ENCODE measurements at places on chromosomes 3 and 15.

GRCh38 chr3:128987302-128988100, 6.4 kb downstream of the CFAP92 start:
- no peak for DNase-seq

DNA sequence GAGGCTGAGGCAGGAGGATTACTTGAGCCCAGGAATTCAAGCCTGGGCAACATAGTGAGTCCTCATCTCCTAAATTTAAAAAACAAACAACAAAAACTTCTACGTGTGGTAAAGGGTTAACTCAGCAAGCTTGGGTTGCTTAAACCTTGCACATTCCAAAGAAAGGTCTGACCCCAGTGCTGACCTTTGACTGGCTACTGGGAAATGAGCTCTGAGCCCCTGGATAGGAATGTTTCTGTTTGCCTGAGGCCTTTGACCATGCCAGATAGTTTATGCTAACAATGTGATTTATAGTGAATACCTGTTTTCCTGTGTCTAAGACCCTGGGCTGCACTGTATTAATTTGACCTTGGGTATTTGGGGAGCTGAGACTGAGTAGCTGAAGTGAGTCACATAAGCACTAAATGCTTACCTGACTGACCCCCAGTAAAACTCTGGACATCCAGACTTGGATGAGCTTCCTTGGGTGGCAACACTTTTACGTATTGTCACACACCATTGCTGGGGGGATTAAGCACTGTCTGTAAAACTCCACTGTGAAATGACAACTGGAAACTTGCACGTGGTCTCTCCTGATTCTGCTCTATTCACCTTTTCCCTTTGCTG, 20.7 kb downstream of the TCAIM start:
- DNase-seq = no peak

DNA sequence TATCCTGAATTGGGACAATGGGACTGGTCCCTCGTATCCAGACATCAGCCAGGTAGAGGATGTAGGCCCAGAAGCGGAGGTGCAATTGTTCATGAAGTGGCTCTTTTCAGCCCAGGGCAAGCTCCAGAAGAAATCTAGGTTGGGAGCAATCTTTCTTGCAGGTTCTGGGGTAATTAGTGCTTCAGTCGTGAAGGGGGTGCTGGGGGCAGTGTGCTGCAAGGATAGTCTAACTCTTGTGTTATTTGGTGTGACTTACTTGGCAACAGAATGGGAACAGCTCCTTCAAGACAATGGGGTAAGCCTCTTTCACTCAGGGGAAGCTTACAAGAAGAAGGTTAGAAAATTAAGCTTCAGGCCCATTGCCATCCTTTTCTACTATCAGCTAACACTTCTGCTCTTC, 273.0 kb downstream of the DIPK2A start:
- DNase-seq = no peak

GRCh38 chr3:169509780-169510692, 153.5 kb downstream of the MECOM start:
- no peak for DNase-seq

DNA sequence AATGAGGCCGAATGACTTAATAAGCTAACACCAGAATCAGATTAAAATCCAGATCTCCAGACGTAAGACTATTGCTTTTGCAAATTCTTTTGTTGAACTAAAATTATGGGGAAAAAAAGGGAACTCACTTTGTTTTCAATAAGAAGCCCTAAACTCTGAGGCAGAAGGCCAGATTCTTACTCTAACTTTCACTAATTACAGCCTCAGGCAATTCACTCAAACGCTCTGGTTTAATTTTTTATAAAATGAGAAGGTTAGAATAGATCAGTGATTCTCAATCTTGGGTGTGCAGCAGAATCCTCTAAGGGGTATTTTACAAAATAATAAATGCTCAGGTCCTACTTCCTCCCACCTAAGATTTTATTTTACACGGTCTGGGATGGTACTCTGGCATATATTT, 38.1 kb downstream of the C3orf70 start:
- peak; percentile 53 for DNase-seq

GRCh38 chr3:101976473-101976872, 127.2 kb downstream of the NFKBIZ start:
- no peak for DNase-seq

DNA sequence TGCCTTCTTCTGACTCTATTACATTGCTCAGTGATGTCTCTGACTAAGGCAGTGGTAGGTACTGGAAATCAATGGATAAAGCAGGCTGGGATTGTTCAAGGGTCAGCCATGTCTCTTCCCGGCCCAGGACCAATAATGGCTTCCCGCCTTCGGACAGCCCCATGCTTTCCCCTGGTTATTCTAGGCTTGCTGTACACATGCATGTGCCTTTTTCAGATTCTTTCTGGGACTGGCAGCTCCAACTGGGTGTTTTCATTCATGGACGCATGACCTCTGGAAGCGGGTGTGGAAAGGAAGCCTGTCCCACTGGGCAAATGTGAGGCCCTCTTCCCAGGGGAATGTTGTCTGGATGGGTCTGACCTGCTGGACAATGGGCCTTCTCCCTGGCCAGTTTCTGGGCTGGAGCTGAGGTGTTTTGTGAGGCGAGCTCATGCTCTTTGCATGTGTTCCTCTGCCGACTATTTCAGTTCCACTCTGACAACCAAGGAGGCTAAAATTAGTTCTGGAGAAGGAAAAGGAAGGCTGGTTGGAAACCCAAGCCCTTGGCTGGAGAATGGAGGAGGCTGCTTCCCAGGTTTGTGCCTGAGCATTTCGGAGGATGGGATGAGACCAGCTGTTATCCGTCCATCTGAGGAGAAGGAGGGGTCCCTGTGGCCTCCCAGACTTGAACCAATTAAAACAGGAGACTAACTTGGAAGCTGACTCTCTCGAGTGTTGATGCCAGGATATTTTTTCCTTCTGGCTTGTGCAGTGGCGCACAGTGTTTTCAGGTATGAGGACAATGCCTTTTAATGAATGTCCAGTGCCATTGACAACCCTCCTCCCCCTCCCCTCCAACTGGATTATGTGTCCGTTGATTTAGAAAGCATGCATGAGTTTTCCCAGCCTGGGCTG, 6.9 kb downstream of the ACVR2B start:
- DNase-seq = no peak

All from SK-N-MC (cell line).